RKO (cell line): ENCODE measurements at places on chromosomes 4 and X.

DNA sequence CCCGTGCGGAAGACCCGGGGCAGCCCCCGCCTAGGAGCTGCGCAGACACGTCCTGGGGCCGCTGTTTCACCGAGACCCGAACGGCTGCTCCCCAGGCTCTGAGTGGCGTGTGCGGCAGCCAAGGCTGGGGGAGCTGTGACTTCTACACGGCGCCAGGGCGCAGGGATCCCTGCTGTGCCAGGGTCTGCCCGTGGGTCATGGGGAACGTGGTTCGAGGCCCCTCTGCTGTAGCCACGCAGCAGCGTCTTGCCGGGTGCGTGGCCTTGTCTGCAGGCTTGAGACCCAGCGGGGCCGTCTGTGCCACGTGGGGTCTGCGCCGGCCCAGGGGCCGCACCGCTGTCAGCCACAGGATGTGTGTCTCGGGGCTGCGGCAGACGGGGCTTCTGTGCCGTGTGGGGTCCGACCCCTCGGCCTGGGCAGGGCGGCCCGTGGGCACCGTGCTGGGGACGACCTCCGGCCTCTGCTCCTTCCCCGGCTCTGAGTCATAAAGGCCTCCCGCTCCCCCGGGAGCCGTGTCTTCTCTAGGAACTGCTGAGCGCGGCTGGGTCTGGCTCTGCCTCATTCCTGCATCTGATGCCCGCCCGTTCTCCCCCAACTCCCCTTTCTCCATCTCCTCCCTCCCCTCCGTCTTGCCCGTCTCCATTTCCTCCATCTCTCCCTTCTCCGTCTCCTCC lies 12.7 kb upstream of the GTPBP6 start:
- DNase-seq: no peak

GRCh38 chr4:19748519-19749479 lies 502.9 kb upstream of the SLIT2 start:
- DNase-seq: no peak

DNA sequence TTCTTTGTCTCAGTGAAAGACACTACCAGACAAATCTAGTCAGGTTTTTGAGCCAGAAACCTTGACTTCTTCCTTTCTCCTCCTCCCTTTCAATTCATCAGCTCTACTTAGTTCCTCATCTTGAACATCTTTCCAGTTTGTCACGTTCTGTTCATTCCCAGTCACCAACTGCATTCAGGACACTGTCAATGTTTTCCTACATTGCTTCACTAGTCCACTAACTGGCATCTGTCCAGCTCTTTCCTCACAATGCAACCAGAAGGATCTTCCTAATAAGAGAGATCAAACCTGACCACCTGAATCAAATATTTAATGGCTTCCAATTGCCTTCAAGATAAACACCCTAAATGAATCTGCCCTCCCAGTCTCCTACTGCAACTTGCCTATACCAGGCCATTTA lies 52.5 kb downstream of the SYNPO2 start:
- no peak for DNase-seq

- DNase-seq: no peak
Measured at GRCh38 chr4:147299205-147299604, 181.7 kb upstream of the EDNRA start.

GRCh38 chr4:72375073-72375736 lies 193.8 kb downstream of the ADAMTS3 start:
- DNase-seq: no peak
